SK-N-MC (cell line): ENCODE measurements at places on chromosomes 2 and 18.
A peak's percentile ranks its signal among the peaks of the same experiment; 100 is the strongest.

DNA sequence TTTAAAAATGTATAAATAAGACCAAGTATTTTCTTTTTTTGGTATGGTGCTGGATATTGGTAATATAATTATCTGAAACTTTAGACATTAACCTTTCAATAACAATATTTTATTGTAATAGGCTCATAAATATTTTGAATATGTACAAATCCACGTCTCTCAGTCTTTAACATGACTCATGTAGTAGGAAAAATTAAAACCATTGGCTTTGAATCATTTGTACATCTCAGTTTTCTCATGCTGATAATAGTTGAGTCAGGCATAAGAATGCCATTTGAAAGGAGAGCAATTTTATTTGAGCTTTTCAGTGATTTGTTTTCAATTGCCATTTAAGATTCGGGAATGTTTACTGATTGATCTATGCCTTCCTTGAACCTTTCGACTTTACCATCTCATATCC lies 364.8 kb downstream of the TGIF1 start:
- DNase-seq: no peak

- DNase-seq: no peak
Measured at GRCh38 chr2:47655563-47655880, 127.4 kb upstream of the MSH6 start.

GRCh38 chr2:103153580-103154284 lies 391.9 kb downstream of the TMEM182 start:
- no peak for DNase-seq

DNA sequence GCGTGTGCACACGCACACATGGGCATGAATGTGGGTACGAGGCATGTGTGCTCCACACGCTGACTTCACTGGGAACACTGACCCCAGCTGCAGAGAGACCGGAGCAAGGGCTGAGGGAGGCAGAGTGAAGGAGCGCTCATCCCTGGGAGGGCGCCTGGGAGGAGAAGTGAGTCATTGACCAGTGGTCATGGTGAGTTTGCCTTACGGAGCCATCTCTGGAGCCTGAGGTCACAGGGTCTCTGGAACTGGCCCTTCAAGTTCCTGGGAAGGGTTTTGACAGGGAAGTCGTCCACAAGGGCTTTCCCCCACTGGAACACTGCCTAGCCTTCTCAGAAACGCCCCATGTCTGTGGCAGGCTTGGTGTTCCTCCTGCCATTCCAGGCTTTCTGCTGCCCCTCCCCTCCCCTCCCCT lies 14.3 kb upstream of the TMEM185B start:
- no peak for DNase-seq

- no peak for DNase-seq
Measured at GRCh38 chr2:17558053-17558452, 17.6 kb downstream of the VSNL1 start.

- DNase-seq: no peak
Measured at GRCh38 chr2:96111823-96112500, 4.4 kb downstream of the ADRA2B start.

DNA sequence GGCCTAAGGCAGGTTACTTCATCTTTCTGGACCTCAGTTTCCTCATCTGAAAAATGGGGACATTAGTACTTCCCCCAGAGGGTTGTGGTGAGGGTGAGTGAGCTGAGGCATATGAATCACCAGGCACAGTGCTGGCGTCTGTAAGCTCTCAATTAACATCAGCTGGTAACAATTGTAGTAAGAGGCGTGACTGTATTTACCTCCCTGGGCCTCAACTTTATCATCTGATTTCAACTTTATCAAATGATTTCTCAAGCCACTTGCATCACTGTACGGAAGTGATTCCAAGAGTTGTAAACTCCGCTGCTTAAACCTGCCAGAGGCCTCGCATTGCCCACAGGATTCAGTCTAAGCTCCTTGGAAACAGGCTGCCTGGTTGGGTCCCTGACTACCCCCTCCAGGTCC lies 53.6 kb upstream of the PKDCC start:
- DNase-seq: no peak

GRCh38 chr2:224952936-224953657 lies 89.2 kb downstream of the DOCK10 start:
- DNase-seq: no peak

DNA sequence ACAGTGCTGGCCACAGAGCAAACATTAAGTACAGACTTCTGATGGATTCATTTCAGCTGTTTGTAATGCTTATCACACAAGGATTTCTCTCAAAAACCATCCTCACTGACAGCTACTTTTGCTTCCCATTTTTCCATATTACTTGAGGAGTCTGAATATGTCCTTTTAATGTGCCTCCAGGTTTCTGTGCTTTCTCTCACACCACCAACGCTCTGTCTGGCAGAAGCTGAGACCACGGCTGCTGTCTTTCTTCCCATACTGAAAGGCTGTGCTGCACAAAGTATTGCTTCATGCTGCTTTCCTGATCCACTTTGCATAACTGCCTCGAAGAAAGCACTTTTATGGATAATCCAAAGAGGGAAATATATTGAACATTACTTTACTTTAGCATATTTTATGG lies 312.1 kb upstream of the ZEB2 start:
- DNase-seq: no peak

DNA sequence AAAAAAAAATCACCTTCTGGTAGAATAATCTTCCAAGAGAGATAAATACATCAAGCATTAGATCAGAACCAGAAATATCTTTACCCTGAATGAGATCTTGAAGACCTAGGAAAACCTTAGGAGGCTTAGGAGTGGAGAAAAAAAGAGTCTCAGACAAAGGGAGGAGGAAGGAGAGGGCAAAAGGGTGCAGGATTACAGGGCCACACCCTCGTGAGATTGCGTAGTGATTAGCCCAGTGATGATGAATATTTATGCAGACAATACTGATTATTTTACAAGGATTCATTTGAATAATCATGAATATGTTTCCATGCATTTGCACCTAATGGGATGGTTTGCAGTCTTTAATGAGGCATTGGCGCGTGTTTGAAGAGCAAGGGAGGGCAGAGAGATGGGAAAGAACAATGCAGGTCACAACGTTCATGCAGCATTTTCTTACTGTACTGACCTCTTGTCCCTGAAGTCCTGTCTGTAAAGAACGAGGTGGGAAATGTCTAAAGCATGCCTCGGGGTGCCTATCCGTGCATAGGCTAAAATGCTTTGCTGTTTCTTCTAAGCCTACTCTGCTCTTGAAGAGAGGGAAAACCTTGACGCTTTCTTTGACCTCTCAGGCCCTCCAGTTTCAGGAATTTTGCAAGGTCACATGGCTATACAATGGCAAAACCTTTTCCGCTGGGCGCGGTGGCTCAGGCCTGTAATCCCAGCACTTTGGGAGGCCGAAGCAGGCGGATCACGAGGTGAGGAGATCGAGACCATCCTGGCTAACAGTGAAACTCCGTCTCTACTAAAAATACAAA lies 18.6 kb upstream of the ZNF532 start:
- DNase-seq: no peak

GRCh38 chr2:234136461-234136860 lies 86.0 kb downstream of the SPP2 start:
- DNase-seq: no peak

DNA sequence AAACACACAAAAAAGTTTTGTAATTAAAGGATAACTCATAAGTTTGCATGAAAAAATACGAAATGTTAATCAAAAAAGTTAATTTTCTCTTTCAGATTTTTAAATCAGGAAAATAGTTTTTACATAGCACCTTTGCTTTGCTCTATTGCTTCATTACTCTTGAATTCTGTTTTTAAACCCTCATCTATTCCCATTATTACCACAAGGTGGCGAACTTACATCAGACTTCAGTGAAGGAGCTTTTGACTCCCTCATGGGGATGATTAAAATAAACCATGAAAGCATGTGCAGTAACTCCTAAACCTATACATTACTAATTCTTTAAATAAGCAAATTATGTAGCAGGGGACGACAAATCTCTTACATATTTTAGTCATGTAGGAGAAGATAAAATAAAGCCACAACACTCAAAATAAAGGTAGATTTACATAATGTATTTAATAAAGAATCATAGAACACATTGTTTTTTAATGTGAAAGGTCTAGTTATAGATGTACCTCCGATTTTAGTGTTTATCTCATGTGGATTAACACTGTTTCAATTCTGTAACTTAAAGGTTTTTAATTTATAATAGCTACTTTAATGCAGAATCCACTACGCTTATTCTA lies 105.2 kb downstream of the NETO1 start:
- DNase-seq: peak; percentile 83

DNA sequence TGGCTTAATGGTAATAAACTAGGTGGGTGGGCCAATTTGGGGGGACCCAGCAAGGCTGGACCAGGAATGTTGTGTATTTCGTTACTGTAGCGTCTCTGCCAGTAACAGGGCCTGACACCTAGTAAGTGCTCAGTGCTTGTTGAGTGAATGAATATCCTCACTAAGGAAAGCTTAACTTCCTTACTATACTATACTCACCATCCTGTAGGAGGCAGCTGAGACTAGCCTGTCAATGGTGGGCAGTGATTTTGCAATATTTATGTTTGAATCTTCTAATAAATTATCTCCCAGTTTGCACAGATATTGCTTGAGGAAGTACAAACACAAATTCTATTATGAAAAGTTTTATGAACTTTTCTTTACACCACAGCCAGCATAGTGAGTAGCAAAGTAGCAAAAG lies 370.7 kb upstream of the SYT4 start:
- DNase-seq: no peak

- DNase-seq: no peak
Measured at GRCh38 chr18:59938676-59939075, 38.9 kb downstream of the PMAIP1 start.

DNA sequence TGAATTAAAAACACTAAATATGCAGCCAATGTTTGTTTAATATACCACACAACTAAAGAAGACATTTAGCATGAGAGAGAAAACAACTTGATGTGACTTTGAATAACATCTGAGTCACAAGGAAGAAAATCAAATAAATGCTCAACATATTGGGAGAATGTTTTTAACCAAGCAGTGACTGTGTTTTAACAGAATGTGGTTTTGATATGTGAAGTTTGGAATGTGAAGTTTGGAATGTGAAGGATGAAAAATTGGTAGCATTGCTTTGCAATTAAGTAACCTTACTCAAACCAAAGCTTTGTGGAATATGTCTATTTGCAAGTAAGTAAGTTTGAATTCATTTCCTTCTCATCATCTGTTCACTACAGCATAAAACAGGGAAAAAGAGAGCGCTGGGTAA lies 128.2 kb upstream of the DNAJC10 start:
- peak; percentile 79 for DNase-seq

DNA sequence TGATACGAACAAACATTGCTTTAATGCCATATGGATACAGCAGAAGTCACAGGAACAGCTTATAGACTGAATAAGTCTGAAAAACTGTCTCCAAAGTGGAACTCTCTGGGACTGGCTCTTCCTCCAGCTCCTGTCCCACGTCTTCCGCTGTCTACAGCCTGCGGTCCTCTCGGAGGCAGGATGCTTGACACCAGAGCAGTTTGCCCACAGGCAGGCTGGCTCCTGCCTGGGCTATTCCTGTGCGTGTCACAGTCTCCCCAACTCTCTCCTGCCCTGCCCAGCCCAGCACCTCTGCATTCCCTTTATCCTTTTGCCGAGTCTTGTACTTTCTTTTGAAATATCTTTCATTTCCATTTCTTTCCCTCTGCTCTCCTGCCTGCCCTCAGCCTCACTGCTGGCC lies 234.1 kb downstream of the FHOD3 start:
- no peak for DNase-seq

GRCh38 chr2:235433860-235434259 lies 60.0 kb upstream of the AGAP1 start:
- DNase-seq: no peak

DNA sequence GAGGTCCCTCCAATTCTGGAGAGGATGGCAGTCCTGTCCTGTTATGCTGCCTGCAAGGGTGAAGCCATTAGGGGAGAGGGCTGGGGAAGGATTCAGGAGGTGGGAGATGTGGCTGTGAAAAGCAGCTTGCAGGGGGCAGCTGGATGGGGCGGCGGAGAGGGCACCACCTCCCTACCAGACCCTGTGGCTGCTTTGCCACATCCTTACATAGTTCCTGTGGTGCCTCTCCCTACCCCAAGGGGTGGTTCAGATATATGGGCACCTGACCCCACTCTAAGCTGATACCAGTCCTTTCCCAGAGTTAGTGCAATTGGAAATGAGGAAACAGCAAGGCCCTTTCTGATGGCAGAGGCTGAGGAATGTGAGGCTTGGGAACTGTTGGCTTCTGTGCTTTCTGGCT lies 6.1 kb upstream of the ACOXL start:
- DNase-seq: no peak

DNA sequence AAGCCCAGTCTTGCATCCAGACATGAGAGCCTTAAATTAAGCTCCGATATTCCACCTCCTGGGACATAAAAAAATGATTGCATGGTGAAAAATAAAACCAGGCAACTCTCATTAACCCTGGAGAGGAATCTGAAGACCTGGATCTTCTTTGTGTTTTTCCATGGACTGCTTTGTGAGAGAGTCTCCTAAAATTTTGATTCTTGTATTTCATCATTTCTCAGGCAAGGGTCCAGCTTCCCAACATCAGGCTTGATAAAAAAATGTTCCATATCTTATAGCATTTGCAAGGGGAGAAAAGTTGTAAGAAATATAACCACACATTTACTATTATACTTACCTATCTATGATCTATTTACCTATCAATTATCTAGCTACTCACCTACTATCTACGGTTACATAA lies 327.5 kb upstream of the SPHKAP start:
- DNase-seq: no peak

DNA sequence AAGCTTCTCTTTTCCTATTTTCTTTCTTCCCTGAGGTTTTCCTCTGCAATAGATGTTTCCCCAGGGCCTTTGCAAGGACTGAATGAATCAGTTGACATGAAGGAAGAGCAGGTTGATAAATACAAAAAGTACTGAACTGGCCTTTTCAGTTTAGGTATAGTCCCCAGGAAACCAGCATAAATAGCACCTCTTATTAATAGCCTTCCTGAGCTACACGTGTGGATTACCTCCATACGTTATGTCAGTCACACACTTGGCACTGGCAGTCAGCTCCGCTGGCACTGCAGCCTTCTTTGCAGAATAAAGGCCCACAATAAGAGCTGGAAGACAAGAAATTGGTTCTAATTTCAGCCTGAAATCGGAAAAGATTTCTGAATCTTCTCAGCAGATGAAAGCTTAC lies 60.7 kb downstream of the KCTD18 start:
- DNase-seq: no peak

DNA sequence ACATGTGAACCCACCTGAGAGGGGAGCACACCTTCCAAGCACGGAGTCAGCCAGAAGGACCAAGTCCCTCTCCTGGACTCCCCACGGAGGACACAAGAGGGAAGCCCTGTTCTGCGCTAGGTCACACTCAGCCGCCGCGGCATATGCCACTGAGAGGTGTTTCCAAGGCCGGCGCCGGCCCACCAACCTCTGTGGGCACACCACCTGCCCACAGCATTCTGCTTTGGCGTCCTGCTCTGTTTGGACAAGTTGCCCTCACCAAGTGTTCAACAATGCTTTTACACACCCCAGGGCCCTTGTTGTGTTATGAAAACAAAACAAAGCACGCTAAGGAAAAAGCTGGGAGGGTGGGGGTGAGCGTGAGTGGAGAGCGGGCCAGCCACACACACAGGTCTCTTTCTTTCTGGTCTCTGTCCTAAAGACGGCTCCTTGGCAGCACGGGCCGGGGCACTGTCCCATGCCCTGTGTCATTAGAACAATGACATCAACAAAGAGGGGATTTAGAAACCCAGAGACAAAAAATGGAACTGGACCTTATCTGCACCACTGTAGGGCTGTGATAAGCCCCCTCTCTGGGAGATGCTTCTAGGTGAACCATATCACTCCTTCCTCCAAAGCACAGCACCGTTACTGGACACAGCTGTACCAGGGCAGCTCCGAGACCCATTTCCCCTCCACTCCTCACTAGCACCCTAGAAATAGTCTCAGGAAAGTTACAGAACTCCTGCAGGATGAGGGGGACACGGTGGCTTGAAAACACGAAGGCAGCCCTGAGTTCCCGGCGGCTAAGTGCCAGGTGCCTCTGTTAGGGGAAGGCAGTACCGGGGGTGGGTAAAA lies 17.0 kb downstream of the SMAD7 start:
- DNase-seq: no peak
